ENCODE measurements at places on chromosomes 2 and 18.

DNA sequence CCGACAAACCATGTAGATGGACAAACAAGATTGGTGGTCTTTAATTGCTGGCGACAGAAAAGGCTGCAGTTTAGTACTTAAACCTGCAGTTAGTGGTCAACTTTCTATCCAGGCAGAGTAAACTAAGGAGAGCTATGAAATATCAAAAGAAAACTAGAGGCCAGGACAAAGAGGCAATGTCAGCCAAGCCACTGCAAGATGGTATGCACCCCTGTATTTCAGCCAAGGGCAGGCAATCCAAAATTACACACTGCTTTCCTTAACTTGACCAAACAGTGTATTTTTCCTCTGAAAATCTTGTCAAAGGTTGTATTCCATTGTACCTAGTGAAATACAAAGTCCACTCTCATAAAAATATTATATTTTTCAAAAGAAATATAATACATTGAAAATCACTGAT, 9.3 kb downstream of the NIFK start:
- DNase-seq, result no peak

DNA sequence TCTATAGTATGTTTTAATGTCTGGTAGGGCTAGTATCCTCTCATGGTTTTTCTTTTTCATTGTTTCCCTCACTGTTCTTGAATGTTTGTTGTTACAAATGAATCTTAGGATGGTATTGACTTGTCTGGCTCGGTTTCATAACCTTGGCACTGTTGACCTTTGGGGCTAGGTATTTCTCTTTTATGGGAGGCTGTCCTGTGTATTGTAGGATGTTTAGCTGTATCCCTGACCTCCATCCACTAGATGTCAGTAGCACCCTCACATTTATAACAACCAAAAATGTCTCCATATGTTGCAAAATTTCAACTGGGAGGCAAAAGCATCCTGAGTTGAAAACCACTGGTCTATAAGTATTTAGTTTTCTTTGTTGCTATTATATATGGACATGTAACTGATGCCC, 7.0 kb upstream of the AOX1 start:
- DNase-seq, result no peak

DNA sequence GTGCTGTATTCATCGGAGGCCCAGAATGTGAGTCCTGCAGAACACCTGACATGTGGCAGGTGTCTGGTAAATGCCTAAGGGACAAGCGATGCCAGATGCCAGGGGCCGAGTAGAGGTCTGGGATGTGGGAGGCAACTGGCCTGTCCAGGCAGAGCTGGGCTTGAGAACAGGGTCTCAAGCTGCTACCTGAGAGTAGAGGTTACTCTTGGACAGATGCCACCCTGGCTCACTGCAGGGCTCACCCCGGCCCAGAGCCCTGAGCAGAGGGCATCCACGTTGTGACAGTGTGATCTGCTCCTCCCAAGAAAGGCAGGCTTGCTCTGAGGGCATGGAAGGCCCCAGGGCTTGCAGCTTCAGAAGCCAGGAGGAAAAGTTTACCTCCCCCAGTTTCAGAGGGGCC, 692.0 kb upstream of the ID2 start:
- no peak for DNase-seq

GRCh38 chr2:126761981-126762878, 106.3 kb downstream of the GYPC start:
- peak; percentile 21 for DNase-seq

- DNase-seq, result no peak
Observed at GRCh38 chr2:175366815-175367214, 185.3 kb upstream of the ATP5MC3 start.

DNA sequence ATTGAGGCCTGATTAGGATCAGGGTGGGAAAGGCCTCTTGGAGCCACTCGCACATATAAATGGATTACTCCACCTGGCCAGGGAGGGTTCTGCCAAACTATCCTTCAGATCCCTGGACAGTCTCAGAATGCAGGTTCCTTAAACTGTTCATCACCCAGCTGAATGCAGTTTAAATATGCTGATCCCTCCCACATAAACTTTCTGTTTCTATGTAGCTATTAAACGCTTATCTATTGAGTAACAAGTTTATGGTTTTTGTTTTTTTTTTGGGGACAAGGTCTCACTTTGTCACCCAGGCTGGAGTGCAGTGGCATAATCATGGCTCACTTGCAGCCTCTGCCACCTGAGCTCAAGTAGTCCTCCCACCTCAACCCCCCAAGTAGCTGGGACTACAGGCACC, 1.9 kb downstream of the CAD start:
- no peak for DNase-seq

- DNase-seq, result no peak
Observed at GRCh38 chr2:100321866-100322820, at the start of gene LONRF2. Gene LONRF2, minus strand, starts transcription at chr2:100322501. Its CDS starts 408 bp downstream, at chr2:100322093.

DNA sequence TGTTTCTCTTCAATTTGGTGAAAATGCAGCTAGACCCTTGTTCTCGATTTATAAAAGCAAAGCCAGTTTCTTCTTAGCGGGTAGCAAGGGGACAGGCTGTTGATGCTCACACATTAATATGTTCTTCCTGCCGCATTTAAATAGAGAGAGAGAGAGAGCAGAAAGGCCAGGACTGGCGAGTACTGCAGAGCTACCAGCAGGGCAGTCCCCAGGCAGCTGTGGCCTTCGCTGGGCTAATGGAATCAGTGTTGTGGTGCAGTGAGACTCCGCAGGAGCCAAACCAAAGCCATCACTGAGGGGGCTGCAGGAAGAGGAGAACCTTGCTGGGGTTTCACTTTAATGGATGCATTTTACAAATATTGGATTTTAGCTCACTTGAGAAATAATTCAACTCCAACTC, 223.6 kb downstream of the ACTR3 start:
- DNase-seq, result no peak

- DNase-seq, result no peak
Observed at GRCh38 chr2:85978883-85979780, 90.3 kb upstream of the ST3GAL5 start.

DNA sequence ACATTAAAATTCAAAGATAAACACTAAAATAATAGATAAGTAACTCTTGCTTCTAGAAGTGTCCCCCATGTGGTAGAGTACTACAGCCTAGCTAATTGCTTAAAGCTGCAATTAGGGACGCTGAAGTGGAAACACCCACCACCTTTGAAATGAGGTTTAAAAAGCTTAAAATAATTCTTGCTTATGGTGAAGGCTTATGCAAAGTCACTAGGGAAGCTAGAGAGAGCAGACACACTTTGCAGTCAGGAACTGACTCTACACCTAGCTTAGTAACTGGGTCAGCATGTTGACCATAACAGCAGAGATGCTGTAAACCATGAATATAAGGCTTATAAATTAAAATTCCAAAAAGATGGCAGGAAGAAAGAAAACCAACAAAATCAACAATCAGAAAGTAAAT, 65.4 kb upstream of the DSG1 start:
- no peak for DNase-seq

DNA sequence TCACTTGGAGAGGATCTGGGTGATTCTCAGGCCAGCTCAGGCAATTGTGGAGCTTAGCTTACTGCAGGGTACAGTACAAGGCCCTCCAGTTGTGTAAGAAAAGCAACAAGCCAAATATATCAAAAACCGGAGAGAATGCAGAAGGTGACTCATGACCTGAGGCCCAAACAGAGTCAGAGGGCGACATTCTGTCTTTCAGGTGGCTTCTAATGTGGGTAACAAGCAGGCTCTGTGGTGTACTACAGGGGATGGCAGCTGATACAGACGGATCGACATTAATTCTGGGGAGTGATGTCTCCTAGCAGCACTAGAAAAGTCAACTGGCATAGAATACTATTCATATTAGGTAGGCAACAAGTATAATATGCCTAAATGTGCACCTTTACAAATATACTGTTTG, 219.5 kb upstream of the SOX11 start:
- DNase-seq, result no peak

GRCh38 chr2:59920307-59920706, 633.1 kb downstream of the BCL11A start:
- DNase-seq, result no peak

- DNase-seq, result no peak
Observed at GRCh38 chr18:3612315-3612714, 162.3 kb downstream of the TGIF1 start.

DNA sequence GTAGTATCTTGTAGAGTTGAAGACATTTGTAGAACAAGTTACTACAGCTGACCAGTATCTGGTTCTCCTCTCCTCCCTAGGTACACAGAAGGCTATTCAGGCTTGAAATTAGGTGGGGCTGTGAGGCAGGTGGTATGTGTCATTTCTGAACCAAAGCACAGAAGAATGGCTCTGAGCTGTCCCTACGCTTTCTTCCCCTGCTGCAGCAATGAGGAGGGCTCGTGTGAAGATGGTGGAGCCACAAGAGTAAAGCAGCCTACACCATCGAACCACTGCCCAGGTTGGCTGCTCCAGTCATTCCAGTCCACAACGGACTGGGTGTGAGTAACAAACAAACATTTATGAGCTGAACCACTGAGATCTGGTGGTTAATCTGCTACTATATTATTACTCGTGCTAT, 148.9 kb downstream of the DTNB start:
- no peak for DNase-seq

DNA sequence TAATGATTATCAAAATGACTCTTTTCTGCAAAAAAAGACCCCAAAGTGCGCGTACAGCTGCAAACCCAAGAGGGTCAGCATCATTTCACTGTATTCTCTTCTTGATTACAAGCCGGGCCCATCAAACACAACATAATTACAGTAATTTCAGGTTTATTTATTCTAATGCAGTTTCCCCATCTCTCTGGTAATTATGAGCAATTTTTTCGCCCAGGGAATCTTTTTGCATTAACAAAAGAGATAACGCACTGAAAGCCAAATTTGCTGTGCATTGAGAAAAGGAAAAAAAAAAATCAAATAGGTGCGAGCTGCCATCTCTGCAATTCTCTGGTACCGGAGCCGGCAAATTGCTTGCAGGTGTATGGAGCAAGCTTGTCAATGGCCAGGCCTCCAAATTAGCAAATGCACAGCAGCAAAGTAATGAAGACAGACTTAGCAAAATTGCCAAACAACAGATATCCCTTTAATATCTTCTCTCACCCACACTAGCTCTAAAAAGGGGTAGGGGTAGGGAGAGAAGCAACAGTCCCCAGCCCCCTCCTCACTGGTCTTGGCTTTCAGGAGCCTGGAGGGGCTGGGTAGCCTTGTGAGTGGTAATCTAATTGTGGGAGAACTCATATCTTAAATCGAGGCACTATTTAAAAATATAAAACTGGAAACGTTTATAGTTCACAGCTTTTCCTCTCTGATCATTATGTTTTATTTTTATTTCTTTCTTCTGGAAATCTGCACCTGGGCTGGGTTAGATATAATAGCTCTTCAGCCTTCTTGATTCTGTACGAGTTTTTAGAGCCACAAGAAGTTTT, 6.7 kb downstream of the DLX1 start:
- DNase-seq, result no peak

- no peak for DNase-seq
Observed at GRCh38 chr2:230706053-230706521, 6.6 kb upstream of the CAB39 start.

DNA sequence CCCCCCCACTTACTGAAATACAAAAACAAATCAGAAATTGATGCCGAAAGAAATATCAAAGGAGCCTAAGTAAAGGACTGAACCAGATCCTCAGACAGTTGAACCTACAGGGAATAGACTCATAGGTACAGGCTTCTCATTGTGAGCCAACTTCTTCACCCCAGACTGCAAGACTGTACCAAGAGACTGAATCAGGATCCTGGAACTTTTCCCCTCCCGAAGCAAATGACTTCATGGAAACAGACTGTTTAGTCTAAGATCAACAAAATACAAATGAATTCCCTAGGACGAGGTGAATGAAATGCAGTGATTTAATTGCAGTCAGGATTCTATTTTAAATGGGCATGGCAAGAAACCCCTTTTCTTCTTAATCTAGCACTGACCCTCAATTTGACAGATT, 53.6 kb upstream of the RNF152 start:
- DNase-seq, result no peak

GRCh38 chr18:9101730-9102507, 580 bp upstream of the NDUFV2 start:
- no peak for DNase-seq

GRCh38 chr2:236503100-236503499, 66.5 kb upstream of the ACKR3 start:
- no peak for DNase-seq

- no peak for DNase-seq
Observed at GRCh38 chr2:62055724-62056336, 140.1 kb upstream of the B3GNT2 start.

GRCh38 chr2:57534358-57534757, 512.2 kb upstream of the VRK2 start:
- no peak for DNase-seq

GRCh38 chr2:50962731-50963130, 69.2 kb downstream of the NRXN1 start:
- no peak for DNase-seq

GRCh38 chr18:37341473-37342086, 224.0 kb downstream of the CELF4 start:
- DNase-seq, result no peak

DNA sequence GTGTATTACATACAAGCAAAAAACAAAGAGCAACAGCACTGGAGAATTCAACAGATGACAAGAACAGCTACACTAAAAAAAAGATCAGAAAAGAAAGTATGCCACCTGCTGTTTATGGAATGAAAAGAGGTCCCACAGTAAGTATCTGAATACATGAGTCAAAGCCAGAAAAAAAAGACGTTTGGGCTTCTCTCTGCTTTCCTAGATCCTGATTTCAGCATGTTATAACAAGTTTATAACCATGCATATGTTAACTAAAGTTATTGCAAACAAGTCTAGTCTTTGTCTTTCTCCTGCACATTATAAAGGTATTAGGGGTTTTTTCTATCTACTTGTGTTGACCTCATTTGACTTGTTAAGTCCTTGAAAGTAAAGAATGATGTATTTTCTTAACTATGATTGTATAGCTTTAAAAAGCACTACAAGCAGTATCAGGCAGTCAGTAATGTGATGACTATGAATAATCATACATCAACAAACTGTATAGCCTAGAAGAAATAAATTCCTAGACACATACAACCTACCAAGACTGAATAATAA, 108.5 kb upstream of the COL5A2 start:
- DNase-seq, result no peak

DNA sequence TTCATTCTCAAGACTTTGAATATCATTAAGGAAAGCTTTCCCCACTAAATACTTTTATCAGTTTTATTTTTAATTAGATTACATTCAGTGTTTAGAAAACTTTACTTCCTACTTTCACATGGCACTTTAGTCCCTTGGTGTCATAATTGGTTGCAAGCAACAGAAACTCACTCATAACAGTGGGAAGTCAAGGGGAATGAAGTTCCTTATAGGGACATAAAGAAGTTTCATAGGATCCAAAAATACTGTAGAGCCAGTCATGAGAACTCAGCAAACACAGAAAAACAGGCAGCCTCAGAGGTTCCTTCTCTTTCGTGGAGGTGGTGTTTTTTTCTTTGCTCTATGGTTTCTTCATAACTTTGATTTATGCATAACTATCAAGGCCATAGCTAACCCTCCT, 809.0 kb downstream of the BCL11A start:
- DNase-seq, result no peak

GRCh38 chr2:219661197-219661954, 33.9 kb downstream of the SLC4A3 start:
- DNase-seq, result no peak

Measured in effector CD4-positive, alpha-beta T cell (primary cell).